Skeletal muscle tissue (tissue), 5 donors: ENCODE measurements at places on chromosomes 2 and 18. TPM values are rescaled to one million over a fixed set of nuclear protein-coding genes. Genes with fewer than 3 reads are reported as not detected.

SERPINB12 gene
- not detected for total RNA-seq

PFN4 gene
- not detected for total RNA-seq

ADD2 gene
- total RNA-seq: 2.6 TPM

PAIP2B gene
- total RNA-seq: 5.7 TPM

TMEM37 gene
- total RNA-seq: 2.1 TPM

GPR17 gene
- total RNA-seq: 1.0 TPM

PLCD4 gene
- total RNA-seq: 27.7 TPM

CXCR1 gene
- total RNA-seq: 0.52 TPM

TIMM21 gene
- total RNA-seq: 19.8 TPM

SLC40A1 gene
- total RNA-seq: 97.6 TPM

FAHD2B gene
- 6.3 TPM for total RNA-seq

SLC8A1 gene
- 45.9 TPM for total RNA-seq

TTC32 gene
- 2.6 TPM for total RNA-seq
